ENCODE measurements at places on chromosomes 13 and 19. TPM values are rescaled to one million over a fixed set of nuclear protein-coding genes. Genes with fewer than 3 reads are reported as not detected.

ZNF468 gene
- total RNA-seq: 19.6 TPM

ZNF599 gene
- total RNA-seq: 2.3 TPM

LRRC4B gene
- total RNA-seq: not detected

TEX29 gene
- 0.21 TPM for total RNA-seq

PCDH17 gene
- total RNA-seq: under 0.01 TPM
